ENCODE measurements at places on chromosomes 2 and 18.

GRCh38 chr2:220228310-220229006 is 601.0 kb downstream of the SLC4A3 start:
- DNase-seq: no peak

DNA sequence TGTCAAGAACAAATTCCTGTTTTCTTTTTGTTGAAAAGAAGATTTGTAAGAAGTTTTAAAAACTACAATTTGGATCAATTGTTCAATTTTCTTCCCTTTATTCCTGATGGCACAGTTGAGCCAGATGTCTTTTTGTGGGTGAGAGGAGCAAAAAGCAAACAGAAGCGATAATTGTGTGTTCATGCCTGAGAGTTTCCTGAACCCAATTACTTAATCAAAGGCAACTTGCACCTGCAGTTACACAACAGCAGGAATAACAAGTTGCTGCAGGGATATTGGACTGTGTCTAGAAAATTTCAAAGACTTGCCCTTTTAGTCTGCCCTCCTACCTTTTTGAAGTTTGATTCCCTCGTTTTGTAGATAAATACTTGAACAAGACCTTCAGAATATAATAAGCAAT is 383.6 kb downstream of the DSEL start:
- no peak for DNase-seq

DNA sequence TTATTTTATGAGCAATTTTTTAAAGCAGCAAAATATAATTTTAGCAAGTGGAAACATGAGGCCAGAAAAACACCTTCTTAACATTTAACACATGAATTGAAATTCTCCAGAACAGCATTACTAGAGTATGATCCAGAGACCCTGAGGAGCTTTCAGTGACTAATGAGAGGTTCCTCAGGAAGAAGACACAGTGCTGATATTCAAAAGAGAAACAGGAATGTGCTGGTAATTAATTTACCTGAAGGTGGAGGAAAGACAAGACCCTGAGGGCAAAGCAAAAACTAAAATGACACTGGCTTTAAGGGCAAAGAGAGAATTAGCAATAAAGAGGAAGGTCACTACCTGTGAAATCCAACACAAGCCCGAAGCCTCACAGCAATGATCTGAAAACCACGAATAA is 97.0 kb downstream of the CDH2 start:
- no peak for DNase-seq

- DNase-seq: no peak
These were observed 122.5 kb downstream of the SOCS6 start for GRCh38 chr18:70411307-70411706.

- DNase-seq: no peak
These were observed 444.2 kb downstream of the EIPR1 start for GRCh38 chr2:2933426-2933825.

DNA sequence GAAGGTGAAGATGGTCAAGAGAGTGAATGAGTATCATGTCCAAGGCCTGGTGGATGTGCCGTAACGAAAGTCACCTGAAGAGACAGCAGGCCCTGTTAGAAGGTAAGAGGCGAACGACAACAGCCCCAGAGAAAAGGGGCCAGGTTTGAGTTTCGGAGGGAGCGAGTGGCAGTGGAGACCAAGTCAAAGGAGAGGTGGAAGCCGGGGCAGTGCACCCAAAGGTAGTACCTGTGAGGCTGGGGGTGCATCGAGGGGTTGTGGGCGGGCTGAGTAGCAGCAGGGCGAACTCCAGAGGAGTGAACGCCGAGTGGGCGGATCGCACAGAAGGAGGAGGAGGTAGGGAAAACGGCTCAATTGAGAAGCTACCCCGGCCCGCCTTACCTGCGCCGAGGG is 358 bp downstream of the USP37 start:
- peak; percentile 68 for DNase-seq

GRCh38 chr2:237041231-237041630 is 44.5 kb upstream of the COPS8 start:
- no peak for DNase-seq

GRCh38 chr2:27860111-27860510 is 30.1 kb downstream of the RBKS start:
- no peak for DNase-seq

DNA sequence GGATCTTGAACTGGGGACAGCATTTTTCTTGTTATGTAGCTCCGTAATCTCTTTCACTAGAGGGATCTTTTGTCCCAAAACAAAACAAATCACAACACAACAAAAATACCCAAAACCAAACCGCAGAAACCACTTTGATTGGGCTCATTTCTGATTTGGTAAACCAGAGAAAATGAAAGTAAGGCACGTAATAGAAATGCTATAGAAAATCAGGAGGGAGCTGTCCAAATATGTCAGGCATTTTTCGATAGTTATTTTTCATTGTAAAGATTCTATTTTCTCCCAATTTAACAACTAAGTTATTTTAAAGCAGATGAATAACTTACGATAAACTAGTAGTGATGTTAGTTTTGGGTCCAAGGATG is 406.5 kb downstream of the XIRP2 start:
- DNase-seq: no peak

- DNase-seq: no peak
These were observed 16.4 kb downstream of the KCNIP3 start for GRCh38 chr2:95313296-95314131.

DNA sequence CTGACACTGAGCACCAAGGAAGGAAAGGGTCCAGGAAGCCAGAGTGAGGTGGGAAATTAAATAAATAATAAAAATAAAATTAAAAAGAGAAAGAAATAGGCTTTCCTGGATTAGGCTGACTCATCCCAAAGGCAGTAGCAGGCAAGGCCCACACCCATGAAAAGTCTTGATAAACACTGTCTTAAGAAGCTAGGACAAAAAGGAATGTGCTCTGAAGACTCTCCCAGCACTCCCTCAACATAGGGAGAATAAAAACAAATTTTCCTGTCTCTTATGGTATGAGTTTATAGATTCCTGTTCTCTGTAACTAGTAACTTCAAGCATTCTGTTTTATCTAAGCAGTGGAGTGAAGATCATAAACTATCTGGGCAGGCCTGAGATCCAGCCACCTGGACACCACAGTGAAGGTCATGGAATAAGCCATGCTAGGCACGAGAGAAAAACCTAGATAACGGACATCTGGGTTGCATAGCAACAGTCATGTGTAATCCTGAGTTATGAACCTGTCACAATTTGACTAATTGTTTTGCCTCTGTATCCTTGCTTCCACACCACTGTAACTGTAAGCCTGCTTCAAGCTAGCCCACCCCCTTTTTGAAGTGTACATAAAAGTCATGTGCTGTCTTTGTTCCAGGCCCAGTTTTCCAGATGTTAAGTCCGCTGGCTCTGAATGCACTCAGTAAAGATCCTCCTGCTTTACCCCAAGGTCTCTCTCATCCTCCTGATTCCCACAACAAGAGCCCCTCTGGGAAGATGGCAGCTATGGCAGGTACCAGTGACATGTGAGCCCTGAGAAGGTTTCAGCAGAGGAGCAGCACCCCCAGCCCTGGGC is 107.8 kb downstream of the NDUFA10 start:
- no peak for DNase-seq

DNA sequence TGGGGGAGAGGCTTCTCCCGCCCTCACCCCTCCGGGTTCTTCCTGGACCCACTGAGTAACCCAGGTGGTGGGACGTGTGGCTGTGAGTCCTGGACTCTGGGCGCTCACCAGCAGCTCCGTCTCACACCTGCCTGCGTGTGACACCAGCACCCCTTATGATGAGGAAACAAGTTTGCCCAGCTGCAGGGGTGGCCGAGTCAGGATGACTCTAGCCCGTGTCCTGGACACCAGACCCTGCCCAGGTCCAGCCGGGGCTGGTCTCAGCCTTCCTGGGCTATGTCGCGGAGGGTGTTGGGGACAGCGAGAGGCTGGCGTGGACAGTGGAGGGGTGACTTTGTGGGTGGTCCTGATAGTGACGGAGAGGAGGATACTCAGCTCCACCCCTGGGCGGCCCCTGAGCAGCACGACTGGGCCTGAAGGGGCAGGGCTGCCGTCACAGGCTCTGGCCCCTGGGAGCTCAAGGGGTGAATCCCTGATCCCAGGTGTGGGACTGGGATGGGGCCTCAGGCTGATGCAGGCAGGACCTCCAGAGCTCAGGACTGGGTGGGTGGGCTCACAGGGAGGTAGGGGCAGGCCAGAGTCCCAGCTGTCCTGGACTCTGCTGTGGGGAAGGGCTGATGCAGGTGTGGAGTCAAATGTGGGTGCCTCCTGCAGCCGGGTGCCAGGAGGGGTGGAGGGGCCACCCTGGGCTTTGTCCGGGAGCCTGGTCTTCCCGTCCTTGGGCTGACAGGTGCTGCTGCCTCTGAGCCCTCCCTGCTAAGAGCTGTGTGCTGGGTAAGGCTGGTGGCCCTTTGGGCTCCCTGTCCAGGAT is 3.7 kb downstream of the GPR35 start:
- DNase-seq: no peak

GRCh38 chr2:147440734-147441133 is 404.1 kb upstream of the ACVR2A start:
- no peak for DNase-seq

GRCh38 chr2:160940699-160941098 is 219.5 kb upstream of the TANK start:
- no peak for DNase-seq

GRCh38 chr2:225270053-225270452 is 129.5 kb upstream of the NYAP2 start:
- DNase-seq: no peak

GRCh38 chr2:78845664-78846185 is 179.8 kb upstream of the REG3G start:
- DNase-seq: no peak

- DNase-seq: no peak
These were observed 1357.5 kb upstream of the CELF4 start for GRCh38 chr18:38923126-38923525.

DNA sequence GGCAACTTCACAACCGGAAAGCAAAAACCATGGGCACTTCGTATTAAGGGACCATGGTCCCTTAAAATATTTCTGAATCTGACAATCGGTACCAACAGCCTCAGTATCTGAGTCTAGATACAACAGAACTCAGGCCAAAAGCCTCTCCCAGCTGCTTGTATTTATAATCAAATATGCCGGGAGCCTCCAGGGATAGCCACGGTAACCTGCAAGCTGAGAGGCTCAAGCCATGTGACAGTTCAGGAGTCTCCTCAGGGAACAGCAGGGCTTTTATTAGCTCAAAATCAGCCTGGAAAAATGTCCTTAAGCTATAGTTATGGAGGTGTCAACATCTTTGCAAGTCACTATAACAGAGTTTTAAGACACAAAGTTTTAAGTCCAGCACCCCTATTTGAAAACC is 352.8 kb upstream of the GYPC start:
- no peak for DNase-seq

DNA sequence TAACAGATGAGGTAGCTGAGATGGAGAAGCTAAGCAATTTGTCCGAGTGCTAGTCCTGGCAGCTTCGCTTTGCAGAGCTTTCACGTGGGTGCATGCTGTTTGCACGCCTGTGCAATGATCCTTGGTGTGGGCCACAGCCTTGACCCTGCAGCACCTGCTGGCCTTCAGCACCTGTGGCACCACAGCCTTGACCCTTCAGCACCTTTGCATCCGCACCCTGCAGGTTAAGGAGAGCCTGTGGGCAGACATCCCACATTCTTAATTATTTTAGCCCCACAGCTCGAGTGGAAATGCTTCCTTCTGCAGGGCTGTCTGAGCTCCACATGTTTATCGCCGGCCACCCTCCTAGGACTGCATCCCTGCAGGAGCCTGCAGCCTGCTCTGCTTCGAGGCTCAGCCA is 19.3 kb downstream of the NCK2 start:
- no peak for DNase-seq

- DNase-seq: no peak
These were observed 123.8 kb downstream of the AKAIN1 start for GRCh38 chr18:5073026-5073944.

DNA sequence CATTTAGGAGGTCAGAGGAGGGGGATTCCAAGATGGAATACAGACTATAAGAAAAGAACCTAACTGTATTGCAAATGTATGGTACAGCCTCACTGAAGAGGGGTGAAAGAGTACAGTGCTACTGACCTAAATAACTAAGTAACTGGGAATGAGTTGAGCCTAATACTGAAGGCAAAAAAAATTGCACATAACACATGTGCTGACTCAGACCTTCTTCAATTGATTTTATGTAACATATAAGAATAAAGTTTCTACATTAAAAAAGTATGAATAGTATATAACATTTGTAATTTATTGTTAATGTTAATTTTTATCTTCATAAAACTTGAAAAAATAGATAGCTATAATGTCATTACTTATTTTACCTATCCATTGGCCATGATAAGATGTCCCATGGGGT is 41.7 kb downstream of the MALT1 start:
- DNase-seq: no peak

GRCh38 chr2:64399521-64399920 is 54.4 kb upstream of the LGALSL start:
- no peak for DNase-seq

DNA sequence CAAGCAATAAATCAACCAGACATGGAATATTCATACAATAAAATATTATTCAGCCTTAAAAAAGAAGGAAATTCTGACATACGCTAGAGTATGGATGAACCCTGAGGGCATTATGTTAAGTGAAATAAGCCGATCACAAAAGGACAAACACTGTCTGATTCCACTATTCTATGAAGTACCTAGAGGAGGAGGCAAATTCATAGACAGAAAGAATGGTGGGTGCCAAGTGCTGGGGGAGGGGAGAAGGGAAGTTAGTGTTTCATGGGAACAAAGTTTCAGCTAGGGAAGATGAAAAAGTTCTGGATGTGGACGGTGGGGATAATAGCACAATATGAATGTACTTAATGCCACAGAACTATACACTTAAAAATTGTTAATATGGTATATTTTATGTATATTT is 19.8 kb downstream of the SMAD7 start:
- no peak for DNase-seq

- DNase-seq: no peak
These were observed 46.8 kb upstream of the RTN4 start for GRCh38 chr2:55097082-55097460.

DNA sequence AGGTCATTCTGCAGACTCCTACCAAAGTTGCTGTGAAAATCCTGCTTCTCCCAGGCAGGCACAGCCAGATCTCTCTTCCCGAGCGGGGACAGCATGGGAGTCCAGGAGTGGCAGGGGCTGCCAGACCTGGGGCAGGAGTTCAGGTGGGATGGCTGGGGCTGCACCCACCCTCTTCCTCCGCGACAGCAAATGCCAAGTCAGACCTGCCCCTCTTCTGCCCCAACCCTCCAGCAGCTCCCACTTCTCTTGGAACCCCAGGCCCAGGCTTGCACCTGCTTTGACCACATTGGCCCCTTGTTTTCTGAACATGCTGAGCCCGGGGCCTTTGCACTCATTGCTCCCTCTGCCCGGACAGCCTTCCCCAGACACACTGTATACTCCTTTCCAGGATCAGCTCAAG is 288.2 kb upstream of the HS6ST1 start:
- no peak for DNase-seq

DNA sequence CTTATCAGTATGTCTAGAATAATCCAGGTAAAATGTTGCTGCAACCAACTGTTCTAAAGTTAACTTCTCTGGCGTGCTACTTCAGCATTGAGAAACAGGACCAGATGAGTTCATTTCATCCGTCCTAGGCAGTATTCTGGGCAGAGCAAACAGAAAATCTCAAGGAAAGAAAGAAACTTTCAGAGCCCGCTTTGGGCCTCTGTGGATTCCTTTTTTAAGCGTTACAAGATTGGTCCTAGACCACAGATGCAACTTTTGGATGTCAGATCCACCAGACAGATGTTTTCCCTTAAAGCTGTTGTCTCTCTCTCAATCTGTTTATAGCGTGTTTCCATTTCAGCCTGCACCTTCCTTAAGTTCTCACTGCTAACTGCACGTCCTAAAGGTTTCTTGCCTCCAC is 75.0 kb downstream of the BCL2 start:
- DNase-seq: no peak

- DNase-seq: no peak
These were observed 64.5 kb upstream of the RPE start for GRCh38 chr2:209937893-209938292.
